HepG2 (cell line): ENCODE measurements at places on chromosomes 6 and 20. TPM values are rescaled to one million over a fixed set of nuclear protein-coding genes. Genes with fewer than 3 reads are reported as not detected.

DNA sequence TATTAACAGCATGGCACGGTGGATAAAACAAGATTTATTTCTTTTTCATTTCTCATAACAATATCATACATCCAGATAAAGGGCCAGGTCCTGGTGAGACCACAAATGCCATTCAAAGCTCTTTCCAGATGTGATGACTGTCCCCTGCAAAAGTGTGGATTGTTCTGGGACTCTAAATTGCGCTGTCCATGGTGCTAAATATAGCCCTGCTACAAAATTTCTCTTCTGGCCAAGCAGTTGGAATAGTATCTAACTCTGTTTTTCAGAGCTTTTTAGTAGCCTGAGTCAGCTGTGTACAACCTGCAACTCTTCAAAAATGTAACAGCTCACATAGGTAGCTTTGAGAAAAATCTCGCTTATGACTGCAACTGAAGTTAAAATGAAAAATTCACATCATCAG, 115.8 kb downstream of the MANEA start:
- peak; percentile 10 for DNase-seq

DNA sequence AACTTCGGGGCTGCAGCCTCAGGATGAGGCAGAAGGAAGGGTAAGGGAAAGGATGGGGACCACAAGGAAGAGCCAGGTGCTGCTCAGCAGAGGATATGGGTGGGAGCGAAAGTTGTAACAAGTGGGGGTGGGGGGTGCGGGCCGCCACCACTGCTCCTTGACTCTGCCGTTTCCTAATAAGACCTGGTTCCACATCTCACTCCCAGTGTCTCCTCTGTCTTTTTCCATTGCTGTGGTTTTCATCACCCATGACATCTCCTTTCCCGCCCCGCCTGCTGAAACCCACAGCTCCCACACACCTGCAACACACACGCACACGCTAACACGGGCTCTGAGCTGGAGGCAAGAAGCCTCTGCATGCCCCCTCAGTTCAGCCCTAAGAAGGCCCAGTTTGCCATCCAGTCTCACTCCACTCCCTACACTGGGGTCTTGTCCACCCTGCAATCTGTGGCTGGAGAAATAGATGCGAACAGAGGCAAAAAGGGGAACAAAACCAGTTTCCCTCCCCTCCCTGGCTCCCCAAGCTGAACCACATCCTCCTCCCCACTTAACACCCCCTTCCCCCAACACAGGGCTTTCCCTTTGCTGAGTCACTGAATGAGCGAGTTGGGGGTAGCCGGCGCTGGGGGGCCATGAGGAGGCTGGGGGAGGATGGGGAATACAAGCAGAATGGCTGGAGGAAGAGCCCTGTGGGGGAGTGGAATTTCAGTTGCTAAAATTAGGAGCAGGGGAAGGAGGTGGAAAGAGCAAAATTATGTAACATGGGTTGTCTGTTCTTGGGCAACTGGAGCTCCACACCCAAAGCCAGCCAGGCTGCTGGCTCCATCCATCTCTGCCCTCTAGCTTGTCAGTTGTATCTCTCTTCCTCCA, 11.5 kb downstream of the NFKBIL1 start:
- DNase-seq: no peak

DNA sequence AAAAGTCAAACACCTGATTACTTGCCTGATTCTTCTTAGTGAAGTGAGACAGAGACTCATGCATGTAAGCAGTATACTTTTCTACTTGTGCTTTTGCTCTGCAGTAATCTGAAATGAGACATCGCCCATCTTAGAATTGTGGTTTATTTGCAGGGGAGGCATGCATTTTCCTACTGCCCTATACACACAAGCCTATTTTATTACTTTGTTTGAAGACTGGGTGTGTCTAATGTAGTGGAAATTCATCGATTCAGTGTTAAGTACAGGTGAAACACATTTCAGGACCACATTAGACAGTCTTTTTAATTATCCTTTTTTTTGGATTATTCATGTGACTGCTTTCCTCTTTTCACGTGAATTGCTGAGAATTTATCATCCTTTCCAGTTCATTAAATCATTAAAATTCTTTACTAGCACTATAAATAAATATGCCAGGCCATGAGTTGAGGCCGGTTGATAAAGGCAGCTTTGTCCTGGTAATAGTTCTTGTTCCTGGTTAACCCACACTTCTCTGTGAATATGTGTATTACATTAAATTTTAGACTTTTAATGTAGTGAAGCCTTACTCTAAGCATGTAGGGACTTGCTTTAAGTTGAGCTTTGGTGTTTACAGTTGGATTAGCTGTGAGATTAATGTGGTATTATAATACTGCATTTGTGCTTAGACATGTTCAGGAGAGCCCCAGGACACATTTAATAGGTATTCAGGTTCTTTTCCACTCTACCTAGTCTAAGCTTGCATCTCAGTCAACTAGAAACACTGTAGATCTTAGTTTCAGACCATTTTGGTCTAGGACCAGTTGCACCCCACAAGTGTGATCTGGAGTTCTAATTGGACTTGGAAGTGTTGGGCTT, 10.8 kb upstream of the BTBD3 start:
- no peak for DNase-seq

Gene VGLL2
- not detected in 2 replicates for total RNA-seq

GRCh38 chr6:167349631-167350274, 24.9 kb downstream of the TTLL2 start:
- DNase-seq: peak; percentile 60
